ENCODE measurements at places on chromosomes 2 and 18. TPM values are rescaled to one million over a fixed set of nuclear protein-coding genes. Genes with fewer than 3 reads are reported as not detected.
A peak's percentile ranks its signal among the peaks of the same experiment; 100 is the strongest.

GRCh38 chr2:240604291-240604938, 17.9 kb downstream of the CAPN10 start:
- DNase-seq, result no peak

DNA sequence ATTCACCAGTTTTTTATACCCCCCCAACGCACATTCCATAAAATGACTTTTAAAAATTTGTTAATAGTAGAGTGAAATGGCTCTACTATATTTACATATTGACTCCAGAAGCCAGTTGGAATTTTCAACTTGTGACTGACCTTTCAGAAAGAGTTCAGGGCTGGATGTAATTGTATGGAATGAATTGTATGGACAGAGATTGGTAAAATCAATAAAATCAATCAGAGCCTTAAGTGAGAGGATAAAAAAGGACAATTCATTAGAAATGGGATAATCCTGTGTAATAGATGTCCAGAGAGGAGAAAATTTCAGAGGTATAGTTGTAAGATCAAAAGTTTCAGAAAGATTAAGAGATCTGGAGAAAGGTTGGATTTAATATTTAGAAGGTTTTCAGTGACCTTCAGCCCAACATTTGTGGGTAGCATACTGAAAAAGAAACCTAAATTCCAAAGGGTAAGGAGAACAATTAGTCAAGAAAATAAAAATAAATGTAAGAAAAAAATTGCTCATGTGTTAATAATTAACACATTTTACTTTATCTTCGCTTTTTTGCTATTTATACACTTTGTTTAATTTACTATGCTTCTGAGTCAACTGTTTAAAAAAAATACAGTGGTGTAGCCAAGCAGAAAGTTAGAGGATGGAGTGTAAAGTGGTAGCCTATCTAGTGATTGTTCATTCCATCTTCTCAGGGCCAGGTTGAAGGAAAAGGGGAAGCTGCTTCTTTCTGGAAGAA, 385.4 kb upstream of the TMEFF2 start:
- no peak for DNase-seq

GRCh38 chr18:57397440-57398132, 37.6 kb upstream of the ONECUT2 start:
- peak; percentile 88 for DNase-seq

GRCh38 chr2:29113891-29114321, 1.3 kb upstream of the CLIP4 start:
- DNase-seq, result peak; percentile 75

- no peak for DNase-seq
Observed at GRCh38 chr2:194559964-194560363, 1097.1 kb upstream of the SLC39A10 start.

DNA sequence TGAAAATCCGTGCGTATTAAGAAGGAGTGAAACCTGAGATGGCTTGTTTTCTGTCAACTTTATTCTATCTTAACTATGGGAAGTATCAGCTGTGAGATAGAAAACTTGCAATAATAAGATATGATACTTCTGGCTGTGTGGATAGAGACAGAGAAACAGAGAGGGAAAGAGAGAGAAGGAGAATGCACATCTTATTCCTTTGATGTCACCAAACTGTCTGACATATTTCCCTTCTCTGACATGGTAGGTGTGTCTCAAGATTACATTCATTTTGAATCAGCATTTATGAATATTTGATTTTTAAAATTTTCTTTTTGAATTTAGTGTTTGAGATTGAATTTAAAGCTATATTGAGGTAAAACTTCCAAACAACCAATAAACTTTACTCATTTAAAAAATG, 69.4 kb downstream of the CDC42EP3 start:
- no peak for DNase-seq

GRCh38 chr2:86235196-86235980, 36.1 kb downstream of the MRPL35 start:
- DNase-seq, result no peak

The EFHD1 gene
- total RNA-seq, result 0.95 TPM

Measured in Daoy (cell line).